ENCODE measurements at places on chromosomes 16 and 17.

DNA sequence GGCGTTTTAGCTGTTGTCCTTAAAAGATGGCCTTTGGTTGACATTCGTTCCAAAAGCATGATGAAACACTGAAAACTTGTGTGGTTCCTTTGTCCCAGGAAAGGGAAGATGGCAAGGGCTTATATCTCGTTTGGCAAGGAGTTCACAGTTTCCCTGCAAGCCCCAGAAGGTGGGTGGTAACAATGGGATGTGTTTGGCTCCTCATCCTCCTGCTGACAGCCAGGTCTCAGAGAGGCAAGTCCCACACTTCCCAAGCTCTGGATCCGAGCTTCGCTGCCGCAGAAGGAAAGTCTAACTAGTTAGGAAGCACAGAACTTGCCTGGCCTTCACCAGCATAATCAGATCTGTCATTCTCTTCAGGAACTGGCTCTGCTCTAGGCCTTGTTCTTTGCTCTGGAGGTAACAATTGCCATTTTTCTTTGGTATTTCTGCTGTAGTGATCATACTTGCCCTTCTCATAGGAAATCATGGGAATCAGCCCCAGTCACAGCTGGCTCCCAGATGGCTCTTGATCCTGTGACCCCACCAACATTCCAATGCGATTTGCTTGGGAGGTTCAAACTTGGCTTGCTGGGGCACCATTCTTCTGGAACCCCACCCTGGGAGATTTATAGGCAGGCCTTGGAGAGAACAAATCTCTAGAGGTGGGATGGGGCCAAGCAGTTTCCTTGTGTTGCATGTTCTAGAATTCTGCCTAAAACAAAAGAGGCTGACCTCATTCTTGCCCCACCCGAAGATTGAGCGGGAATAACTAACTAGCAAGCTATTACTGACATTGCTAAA is 17.9 kb downstream of the KPNA2 start:
- H3K27me3 ChIP-seq, result no peaks in the 10 kb centered on the region
- DNase-seq, result no peak
- no peak overlapping the region for H3K27ac ChIP-seq
- H3K4me3 ChIP-seq, result no peak overlapping the region
- H3K36me3 ChIP-seq, result peaks cover 3% of the 10 kb centered on the region
- H3K4me1 ChIP-seq, result no peaks in the 10 kb centered on the region

- DNase-seq, result no peak
- H3K4me1 ChIP-seq, result no peaks in the 10 kb centered on the region
- no peaks in the 10 kb centered on the region for H3K27me3 ChIP-seq
- H3K36me3 ChIP-seq, result peaks cover 52% of the 10 kb centered on the region
- no peak overlapping the region for H3K27ac ChIP-seq
These were observed 23.2 kb downstream of the NXPH3 start for GRCh38 chr17:49598918-49599317.

- peaks cover 34% of the 10 kb centered on the region for H3K36me3 ChIP-seq
- no peaks in the 10 kb centered on the region for H3K27me3 ChIP-seq
- peak overlapping the region; percentile 14 for H3K27ac ChIP-seq
- H3K4me3 ChIP-seq, result no peak overlapping the region
- H3K4me1 ChIP-seq, result peaks cover 21% of the 10 kb centered on the region
These were observed 7.7 kb downstream of the NSRP1 start for GRCh38 chr17:30124273-30124796.

- H3K4me1 ChIP-seq, result no peaks in the 10 kb centered on the region
- no peak for DNase-seq
- H3K27ac ChIP-seq, result no peak overlapping the region
- no peaks in the 10 kb centered on the region for H3K27me3 ChIP-seq
- peaks cover 3% of the 10 kb centered on the region for H3K36me3 ChIP-seq
These were observed 18.0 kb downstream of the PLCD3 start for GRCh38 chr17:45114117-45114932.

DNA sequence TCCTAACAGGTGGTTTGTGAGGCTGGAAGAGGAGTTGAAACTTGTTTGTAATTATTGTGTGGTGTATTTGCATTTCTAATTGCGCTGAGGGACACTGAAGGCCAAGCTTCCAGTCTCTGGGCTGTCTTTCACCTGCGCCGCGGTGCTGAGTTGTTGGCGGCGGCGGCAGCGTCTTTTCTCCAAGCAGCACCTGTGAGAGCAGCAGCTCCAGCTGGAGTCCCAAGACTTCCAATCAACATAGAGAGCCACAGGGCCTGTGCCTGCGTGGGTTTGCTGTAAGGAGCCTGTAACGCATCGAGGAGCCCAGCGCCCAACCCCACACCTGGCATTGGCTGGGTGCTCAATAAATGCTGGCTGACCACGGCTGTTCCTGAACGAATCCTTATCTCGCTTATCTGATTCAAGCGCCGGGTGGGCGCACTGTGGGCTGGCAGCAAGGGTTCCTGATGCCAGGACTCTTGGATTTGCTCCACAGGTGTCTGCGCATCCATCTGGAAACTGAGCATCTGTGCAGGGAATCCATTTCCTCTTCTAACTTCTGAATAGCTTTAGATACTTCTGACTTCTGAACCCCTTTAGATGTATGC is 138.1 kb downstream of the ASIC2 start:
- H3K36me3 ChIP-seq, result no peaks in the 10 kb centered on the region
- peaks cover 35% of the 10 kb centered on the region for H3K27me3 ChIP-seq
- DNase-seq, result no peak
- no peaks in the 10 kb centered on the region for H3K4me1 ChIP-seq
- no peak overlapping the region for H3K27ac ChIP-seq

DNA sequence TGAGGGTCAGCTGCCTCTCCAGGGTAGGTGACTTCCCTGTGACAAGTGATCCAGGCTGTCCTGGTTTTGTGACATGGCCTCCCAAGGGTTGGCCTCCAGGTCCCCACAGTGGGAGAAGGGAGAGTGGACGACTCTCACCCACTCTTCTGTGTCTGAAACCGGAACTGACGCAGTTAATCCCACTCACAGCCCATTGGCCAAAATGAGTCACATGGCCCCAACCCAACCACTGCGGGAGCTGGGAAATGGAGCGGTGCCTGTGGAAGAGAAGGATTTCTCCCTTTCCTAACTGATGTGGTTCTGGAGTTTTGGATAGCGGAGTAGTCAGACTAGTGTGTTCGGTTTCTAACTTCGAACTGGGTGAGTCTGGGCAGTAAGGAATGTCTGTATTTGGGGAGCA is 79.4 kb downstream of the ABCC6 start:
- no peaks in the 10 kb centered on the region for H3K4me1 ChIP-seq
- no peak overlapping the region for H3K27ac ChIP-seq
- H3K4me3 ChIP-seq, result no peak overlapping the region
- DNase-seq, result no peak

DNA sequence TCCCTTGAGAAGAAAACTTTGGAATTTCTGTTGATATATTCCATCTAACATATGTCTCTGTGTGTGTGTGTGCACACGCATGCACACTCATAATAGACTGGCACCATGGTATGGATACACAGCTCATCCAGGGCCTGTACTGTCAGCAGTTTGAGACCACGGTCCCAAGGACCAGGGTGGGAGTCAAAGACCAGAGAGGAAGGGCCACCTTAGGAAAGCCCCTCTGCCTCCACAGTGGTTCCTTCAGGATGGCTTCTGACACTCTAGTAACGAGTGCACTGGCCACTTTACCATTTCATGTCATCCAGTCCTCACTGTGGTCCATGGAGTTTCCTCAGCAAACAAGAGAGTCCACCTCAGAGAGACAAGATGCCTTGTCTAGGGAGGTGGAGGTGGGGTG is 81.8 kb downstream of the PLD6 start:
- peaks cover 86% of the 10 kb centered on the region for H3K4me1 ChIP-seq
- peak overlapping the region; percentile 95 for H3K27ac ChIP-seq
- peak overlapping the region; percentile 84 for H3K4me3 ChIP-seq
- no peak for DNase-seq

DNA sequence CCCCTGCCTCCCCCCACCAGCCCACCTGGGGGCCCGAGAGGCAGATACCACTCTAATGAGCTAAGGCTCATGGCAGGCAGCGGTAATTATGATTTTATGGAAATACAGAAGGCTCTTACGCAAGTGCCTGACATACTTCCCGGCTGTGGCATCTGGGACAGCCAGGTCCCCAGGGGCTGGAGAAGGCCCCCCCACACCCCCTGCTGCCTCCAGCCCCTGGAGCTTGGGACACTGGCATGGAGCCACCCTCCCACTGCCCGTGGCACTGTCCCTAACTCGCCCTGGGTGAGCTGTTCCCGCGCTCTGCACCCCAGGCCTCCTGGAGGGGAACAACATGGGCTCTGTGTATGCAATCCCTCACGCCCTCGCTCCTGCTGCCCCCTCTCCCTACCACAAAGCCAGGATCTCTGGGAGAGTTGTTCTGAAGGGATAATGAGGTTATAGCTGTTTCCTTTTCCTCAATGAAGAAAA is 5.4 kb upstream of the STAC2 start:
- peaks cover 56% of the 10 kb centered on the region for H3K27me3 ChIP-seq
- H3K4me3 ChIP-seq, result no peak overlapping the region
- H3K27ac ChIP-seq, result peak overlapping the region; percentile 80
- no peaks in the 10 kb centered on the region for H3K36me3 ChIP-seq
- H3K4me1 ChIP-seq, result peaks cover 22% of the 10 kb centered on the region

DNA sequence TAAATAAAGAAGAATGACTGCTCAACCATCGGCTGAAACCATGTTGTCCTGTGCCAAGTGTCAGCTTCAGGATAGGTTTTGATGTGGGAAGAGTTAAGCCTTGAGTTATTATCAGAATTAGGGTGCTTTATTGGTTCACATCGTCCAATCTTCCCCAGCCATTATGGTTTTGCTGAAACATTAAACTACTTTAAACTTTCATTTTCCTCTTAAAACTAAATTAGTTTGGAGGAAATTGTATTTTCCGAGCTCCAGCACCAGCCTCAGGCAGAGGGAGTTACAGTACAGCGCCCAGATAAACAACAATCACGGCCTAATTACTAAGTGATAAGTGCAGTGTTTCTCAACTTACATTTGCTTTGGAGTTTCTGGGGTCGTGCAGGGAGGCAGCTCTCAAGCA is 80.2 kb downstream of the TMEM114 start:
- no peaks in the 10 kb centered on the region for H3K36me3 ChIP-seq
- H3K4me3 ChIP-seq, result no peak overlapping the region
- no peaks in the 10 kb centered on the region for H3K4me1 ChIP-seq
- no peak overlapping the region for H3K27ac ChIP-seq
- no peak for DNase-seq

GRCh38 chr17:81518785-81519283 is 6.2 kb upstream of the ACTG1 start:
- no peak for DNase-seq
- peaks cover under 1% of the 10 kb centered on the region for H3K27me3 ChIP-seq
- no peak overlapping the region for H3K27ac ChIP-seq

GRCh38 chr16:71559855-71560254 is 17.0 kb downstream of the TAT start:
- H3K4me3 ChIP-seq, result no peak overlapping the region
- no peak for DNase-seq
- H3K27ac ChIP-seq, result no peak overlapping the region
- H3K36me3 ChIP-seq, result peaks cover 8% of the 10 kb centered on the region
- no peaks in the 10 kb centered on the region for H3K27me3 ChIP-seq

GRCh38 chr17:76700617-76701470 is 9.9 kb downstream of the MXRA7 start:
- H3K4me1 ChIP-seq, result peaks cover 25% of the 10 kb centered on the region
- H3K4me3 ChIP-seq, result peak overlapping the region; percentile 64
- H3K36me3 ChIP-seq, result no peaks in the 10 kb centered on the region
- DNase-seq, result peak; percentile 27

DNA sequence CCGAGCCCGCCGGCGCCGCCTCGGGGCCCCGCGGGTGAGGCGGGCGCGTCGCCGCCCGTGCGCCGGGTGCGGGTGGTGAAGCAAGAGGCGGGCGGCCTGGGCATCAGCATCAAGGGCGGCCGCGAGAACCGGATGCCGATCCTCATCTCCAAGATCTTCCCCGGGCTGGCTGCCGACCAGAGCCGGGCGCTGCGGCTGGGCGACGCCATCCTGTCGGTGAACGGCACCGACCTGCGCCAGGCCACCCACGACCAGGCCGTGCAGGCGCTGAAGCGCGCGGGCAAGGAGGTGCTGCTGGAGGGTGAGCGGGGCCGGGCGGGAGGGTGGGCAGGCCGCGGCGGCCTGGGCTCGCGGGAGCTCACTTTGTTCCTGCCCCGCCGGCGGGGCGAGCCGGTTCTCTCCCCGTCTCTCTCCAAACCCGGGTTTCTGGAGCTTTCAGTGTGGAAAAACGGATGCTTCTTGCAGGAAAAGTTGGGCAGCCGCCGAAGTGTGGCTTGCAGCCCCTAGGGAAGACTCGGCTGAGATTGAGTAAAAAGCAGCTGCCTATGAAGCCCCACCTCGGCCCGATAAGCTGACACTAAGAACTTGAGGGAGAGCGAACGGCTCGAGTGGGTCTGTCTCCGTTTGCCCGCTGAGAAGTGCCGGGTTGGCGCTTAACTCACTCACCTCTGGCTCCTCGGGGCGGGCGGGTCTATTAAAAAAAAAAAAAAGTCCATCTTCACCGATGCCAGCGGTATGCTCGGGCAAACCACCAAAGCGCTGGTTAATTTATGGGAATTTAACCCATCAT is 677 bp downstream of the SNTB2 start:
- peaks cover 13% of the 10 kb centered on the region for H3K36me3 ChIP-seq
- peak; percentile 43 for DNase-seq
- H3K4me1 ChIP-seq, result peaks cover 38% of the 10 kb centered on the region
- H3K4me3 ChIP-seq, result peak overlapping the region; percentile 98
- no peaks in the 10 kb centered on the region for H3K27me3 ChIP-seq

- H3K27me3 ChIP-seq, result peaks cover 67% of the 10 kb centered on the region
- H3K4me1 ChIP-seq, result no peaks in the 10 kb centered on the region
- no peak overlapping the region for H3K27ac ChIP-seq
- H3K4me3 ChIP-seq, result no peak overlapping the region
- no peaks in the 10 kb centered on the region for H3K36me3 ChIP-seq
These were observed 78.4 kb downstream of the C17orf67 start for GRCh38 chr17:56755310-56755709.

DNA sequence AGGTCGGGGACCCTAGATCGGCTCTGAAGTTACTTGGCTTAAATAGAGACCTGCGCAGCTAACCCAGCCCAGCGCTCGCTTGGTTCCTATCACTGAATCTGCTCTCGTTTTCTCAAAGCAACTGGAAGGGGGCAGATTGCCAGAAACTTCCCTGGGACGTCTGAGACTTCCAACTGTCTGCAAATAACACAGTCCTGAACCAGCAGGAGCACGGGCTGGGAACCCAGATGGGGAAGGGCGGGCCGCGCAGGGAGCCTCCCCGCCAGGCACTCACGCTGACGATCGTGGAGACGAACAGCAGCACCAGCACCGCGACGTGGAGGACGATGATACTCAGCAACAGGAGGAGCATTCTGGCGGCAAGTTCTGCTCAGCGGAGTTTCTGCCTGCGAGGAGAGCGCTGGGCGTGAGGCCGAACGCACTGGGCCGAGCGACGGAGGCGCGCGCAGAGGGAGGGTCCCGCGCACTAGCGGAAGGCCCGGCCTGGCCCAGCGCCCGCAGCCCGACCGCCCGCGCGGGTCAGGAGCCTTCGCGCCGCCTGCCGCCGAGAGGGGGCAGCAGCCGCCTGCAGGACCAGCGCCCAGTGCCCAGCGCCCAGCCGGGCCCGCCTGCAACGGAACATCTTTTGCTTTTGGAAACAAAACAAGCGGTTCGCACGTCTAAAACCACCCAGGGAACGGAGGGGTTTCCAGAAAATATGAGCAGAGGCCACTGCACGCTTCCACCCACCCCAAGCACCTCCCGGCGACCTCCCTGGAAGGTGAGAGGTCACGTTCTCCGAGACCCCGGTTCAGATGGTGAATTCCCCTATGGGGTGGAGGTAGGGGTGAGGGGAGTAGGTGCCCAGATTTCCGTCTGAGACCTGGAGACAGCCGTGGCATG is 4.5 kb downstream of the PMP22 start:
- H3K27ac ChIP-seq, result no peak overlapping the region
- peak overlapping the region; percentile 79 for H3K4me3 ChIP-seq
- H3K36me3 ChIP-seq, result no peaks in the 10 kb centered on the region
- H3K27me3 ChIP-seq, result peaks cover 60% of the 10 kb centered on the region
- H3K4me1 ChIP-seq, result peaks cover 14% of the 10 kb centered on the region
